ENCODE measurements at places on chromosomes 7 and 10.

- DNase-seq: no peak
Measured at GRCh38 chr10:127408112-127408710, 140.9 kb upstream of the NPS start.

GRCh38 chr10:6365384-6365783 is 162.7 kb downstream of the PFKFB3 start:
- DNase-seq: no peak

DNA sequence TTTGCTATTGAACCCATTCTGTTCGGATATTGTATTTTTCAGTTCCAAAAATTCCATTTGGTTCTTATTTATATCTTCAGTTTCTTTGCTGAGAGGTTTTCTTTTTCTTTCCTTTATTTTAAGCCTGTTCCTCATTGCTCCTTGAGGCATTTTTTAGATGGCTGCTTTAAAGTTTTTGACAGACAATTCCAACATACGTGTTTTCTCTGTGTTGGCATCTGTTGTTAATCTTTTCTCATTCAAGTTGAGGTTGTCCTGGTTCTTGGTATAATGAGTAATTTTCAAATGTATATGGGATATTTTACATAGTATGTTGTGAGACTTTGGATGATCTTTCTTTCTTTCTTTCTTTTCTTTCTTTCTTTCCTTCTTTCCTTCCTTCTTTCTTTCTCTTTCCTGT is 1078.0 kb upstream of the CELF2 start:
- no peak for DNase-seq

GRCh38 chr10:27285093-27285492 is 44.5 kb upstream of the ACBD5 start:
- no peak for DNase-seq

DNA sequence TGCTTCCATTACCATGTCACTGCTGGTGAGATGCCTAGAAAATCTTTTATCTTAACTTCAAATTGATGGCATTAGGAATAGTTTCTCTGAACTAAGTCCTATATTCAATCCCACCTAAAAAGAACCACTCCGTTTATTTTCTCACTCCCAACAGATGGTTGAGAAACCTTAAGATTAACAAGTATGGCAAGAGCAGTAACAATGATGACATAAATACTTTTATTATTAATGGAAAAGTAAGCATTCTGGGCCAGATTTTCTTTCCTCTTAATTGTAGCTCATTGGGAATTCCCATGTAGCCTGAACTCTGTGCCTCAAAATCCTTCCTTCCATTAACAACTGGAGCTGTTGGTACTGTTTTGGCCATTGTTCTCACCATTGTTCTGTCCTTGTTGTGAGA is 21.1 kb upstream of the FAM13C start:
- no peak for DNase-seq

DNA sequence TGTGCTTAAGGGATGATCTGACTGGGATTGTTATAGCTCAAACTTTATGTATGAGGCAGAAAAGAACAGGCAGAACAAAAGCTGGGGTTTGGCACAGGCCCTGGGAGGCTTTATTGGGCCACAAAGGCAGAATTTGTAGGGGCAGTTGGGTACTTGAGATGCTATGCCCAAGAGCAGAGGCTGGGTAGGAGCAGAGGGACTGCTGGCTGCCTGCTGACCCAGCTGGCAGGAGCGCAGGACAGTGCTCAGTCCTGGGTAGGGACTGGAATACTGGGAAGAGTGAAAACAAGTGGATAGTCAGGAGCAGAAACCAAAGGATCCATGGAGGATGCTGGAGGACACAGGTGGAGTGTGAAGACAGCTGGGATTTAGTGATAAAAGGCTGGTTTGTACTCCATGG is 75.7 kb downstream of the CCDC3 start:
- DNase-seq: no peak

- DNase-seq: no peak
Measured at GRCh38 chr7:148620749-148621359, 30.3 kb downstream of the C7orf33 start.

GRCh38 chr10:4868357-4868657 is 42.3 kb downstream of the AKR1E2 start:
- DNase-seq: no peak

- no peak for DNase-seq
Measured at GRCh38 chr10:24716295-24716694, 7.4 kb downstream of the ARHGAP21 start.

DNA sequence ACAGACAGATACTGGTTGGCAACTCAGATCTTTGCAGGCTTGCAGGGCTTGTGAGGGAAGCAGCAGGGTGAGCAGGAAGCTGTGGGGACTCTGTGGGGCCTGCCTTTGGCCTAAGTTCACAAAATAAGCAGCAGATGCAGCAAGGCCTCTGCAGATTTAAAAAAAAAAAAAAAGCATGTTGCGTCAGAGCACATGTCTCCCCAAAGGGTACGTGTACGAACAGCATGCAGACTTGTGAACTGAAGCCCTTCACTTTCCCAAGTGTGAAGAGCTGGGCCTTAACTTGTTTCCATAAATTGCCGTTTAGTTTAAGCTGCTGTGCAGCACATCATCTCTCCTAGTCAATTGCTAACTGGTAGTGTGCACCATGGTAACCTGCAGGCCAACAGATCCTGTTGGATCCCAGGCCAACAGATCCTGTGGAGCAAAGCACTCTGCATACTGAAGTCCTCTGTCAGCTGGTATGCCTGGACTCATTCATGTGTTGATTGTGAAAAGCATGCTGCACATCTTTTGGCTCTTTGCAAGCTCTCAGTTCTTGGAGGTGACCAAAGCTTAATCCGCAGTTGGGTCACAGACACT is 10.8 kb upstream of the XPNPEP1 start:
- DNase-seq: no peak

- DNase-seq: no peak
Measured at GRCh38 chr7:152551304-152552036, 115.7 kb upstream of the KMT2C start.

- DNase-seq: no peak
Measured at GRCh38 chr7:114084002-114084471, 165.2 kb upstream of the PPP1R3A start.

- no peak for DNase-seq
Measured at GRCh38 chr10:119768455-119769094, 42.7 kb downstream of the INPP5F start.

DNA sequence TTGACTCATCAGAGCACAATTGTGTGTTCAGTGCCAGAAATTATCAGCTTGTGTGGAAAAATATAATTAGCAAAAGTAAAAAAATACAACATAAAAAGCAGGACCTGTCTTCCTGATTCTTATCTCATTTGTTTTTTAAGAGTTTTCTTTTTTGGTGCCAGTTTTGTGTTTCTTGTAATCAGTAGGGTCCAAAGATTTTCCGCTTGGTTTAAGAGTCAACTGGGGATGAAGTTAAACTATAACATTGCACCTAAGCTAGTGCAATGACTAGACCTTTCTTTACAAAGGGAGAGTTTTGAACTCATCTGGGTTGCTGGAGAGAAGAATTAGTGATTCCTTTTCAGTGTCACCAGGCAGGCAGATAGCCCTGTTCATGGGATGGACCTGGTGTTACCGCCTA is 113.4 kb downstream of the PLPP4 start:
- DNase-seq: no peak

- no peak for DNase-seq
Measured at GRCh38 chr10:34434119-34434594, 380.9 kb downstream of the PARD3 start.

- no peak for DNase-seq
Measured at GRCh38 chr10:32244421-32245207, 102.3 kb downstream of the EPC1 start.

- no peak for DNase-seq
Measured at GRCh38 chr10:16809074-16809718, 8.0 kb downstream of the RSU1 start.

- peak; percentile 15 for DNase-seq
Measured at GRCh38 chr10:90162271-90162853, 461.0 kb downstream of the KIF20B start.

GRCh38 chr7:28096713-28097112 is 83.9 kb downstream of the JAZF1 start:
- peak; percentile 57 for DNase-seq

GRCh38 chr10:36109399-36110023 is 467.4 kb upstream of the FZD8 start:
- no peak for DNase-seq

DNA sequence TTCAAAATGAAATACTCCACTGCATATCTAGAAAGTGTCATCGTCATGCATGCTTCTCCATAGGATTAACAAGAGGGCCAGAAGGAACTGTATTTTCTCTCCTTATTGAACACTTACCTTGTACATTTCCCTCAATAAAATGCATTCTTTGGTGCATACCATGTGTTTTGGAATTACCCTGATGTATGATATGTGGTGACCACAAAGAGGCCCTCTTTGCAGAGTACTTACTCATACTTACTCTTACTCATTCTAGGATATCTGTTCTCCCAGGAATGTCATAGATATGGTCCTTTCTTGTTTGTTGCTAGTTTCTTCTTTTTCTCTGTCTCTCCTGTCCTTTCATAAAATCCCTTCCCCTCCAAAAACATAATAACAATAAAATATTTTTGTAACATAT is 1087.1 kb upstream of the POT1 start:
- no peak for DNase-seq

DNA sequence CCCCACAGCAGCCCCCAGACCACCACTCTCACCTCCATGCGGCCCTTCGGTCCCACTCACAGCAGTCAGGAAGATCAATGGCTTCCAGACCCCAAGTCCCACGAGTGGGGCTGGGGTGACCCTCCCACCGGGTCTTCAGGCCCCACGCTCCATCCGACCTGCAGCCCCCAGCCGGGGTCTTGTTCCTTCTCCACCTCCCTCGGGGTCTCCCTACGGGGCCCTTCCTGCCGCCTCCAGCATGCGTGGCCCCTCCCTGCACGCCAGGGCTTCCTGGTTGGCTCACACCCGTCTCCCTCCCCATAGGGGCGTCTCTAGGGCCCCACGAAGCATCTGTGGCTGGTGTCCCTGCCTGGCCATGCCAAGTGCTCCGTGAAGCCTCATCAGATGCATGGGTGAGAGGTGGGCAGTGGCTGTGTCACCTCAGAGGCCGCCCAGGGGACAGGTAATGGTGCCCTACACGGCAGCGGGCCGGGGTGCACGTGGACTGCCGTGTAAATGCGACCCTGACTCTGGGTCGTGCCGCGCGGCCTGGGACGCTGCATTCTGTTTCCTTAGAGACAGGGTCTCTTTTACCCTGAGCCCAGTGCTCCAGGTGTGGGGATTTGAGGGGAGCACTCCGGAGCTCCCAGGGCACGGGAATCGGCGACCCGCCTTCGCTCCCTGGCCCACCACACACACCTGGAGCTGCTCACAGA is 19.9 kb downstream of the ADAP1 start:
- no peak for DNase-seq

DNA sequence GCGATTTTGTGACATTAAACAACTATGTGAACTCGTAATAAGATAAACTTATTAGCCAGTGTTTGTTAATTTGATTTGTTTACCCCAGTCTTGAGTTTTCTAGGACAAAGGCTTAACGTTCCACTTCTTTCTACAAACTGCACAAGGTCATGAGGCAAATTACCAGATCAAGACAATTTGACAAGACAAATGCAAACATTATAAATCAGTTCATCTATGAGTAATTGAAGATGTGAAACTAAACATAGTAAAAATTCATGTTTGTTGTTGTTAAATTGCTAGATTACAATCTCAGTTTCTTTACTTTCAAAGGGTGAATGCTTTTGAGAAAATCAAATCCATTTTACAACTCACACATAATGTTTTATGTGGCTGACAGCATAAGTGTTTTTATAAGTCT is 13.4 kb upstream of the ZNF804B start:
- DNase-seq: no peak

GRCh38 chr7:69692611-69693010 is 94.3 kb downstream of the AUTS2 start:
- DNase-seq: no peak

DNA sequence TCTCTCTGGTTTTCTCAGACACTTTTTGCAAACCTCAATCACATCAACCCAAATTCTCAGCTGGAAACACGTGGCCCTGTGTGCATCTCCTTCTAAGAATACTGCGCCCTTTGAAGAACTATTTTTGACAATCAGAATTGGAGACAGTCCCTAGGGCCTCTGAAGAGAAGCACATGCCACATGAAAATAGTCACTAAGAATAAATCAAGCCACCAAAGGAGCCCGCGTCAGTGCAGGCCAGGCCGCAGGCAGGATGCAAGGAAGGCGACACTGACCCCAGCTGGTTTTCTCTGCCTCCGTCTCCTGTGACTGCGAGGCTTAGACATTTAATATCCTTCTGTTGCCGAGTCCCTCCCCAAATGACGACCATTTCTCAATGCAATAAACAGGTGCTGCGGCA is 88.0 kb upstream of the ADAM12 start:
- DNase-seq: no peak

GRCh38 chr10:27450225-27450624 is 53.9 kb upstream of the RAB18 start:
- DNase-seq: no peak

GRCh38 chr7:107046491-107047259 is 2.2 kb downstream of the PRKAR2B start:
- DNase-seq: no peak

DNA sequence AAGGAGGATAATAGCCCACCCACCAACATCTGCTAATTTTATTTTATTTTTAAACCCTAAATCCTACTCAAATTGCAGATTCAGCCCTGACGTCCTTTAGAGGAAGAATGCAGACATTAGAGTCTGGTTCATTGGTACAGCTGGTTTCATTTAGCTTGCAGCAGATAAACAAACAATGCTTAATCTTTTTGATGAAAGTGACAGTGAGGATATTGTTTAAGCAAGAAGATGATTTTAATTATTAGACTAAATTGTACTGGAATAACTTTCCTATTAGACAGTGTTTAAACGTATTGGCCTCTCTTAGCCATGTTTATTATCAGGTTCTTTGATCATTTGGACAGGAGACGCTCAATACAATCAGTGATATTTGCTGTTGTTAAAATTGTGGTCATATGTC is 164.8 kb downstream of the CDK14 start:
- no peak for DNase-seq
